Stimulated activated CD4-positive, alpha-beta T cell treated with anti-CD3 and anti-CD28 coated beads, Interleukin-1b, Interleukin-23, amount 100 ng/mL, for 24 hours (primary cell): ENCODE measurements at places on chromosomes 5 and 9.

DNA sequence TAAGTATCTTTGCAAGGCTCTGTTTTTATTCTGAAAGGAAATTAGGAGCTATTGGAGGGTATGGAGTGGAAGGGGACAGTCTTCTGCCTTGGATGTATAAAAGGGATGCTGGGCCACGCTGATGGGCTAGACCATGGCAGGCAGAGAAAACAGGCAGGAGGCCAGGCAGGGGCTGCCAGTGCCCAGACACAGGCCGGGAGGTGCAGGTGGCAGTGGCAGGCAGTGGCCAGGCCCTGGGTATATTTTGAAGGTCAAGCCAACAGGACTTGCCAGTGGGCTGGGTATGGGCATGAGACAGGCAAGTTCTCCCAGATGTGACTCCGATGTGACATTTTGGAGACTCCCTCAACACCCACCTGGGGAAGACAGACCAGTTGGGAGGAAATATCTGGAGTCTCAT, 131.9 kb downstream of the KCNIP1 start:
- no peak for DNase-seq

GRCh38 chr5:169785771-169786618, 148.9 kb downstream of the DOCK2 start:
- DNase-seq, result no peak

DNA sequence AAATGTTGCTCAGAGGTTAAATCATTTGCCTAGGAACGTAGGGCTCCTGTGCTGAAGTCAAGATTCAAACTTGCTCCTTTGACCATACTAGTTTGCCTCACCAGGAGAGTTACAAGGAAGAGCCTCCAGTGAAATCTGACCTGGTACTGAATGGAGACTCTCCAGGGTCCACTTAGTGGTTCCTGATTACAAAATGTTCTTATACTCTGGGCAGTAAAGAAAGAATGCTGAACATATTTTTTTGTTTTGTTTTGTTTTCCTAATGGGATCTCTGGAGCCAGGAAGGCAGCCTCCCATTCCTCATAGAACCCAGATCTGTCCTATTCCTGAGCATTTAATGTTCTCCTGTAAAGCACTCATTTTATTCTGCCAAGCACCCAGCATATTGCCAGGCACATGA, 256.5 kb upstream of the CLINT1 start:
- DNase-seq, result no peak

DNA sequence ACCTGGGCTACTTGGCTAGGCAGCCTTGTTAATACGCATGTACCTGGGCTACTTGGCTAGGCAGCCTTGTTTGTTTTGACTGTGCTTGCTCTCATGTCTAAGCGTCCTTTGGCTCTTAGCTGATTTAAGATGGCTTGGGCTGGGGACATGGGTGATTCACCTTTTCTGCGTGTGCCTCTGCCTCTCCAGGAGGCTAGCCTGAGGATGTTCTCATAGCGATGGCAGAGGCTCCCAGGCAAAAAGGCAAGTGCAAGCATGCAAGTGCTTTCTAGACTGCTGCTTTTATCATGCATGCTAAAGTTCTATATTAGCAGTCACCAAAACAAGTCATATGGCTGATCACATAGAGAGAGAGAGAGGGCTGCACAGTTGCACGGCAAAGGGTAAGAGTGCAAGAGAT, 300.5 kb downstream of the IRX1 start:
- DNase-seq, result no peak

- no peak for DNase-seq
Measured at GRCh38 chr5:33043343-33043997, 332.3 kb downstream of the NPR3 start.

DNA sequence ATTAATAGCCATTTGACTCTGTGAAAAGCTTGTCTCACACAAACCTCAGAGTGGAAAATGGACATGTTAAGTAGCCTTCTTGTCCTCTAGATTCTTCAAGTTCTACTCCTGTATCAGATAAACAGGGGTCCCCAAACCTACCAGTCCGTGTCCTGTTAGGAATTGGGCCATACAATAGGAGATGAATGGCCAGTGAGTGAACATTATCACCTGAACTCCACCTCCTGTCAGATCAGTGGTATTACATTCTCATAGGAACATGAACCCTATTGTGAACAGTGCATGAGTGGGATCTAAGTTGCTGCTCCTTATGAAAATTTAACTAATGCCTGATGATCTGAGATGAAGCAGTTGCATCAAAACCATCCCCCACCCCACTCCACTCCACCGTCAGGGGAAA, 136.3 kb downstream of the TMEM232 start:
- no peak for DNase-seq

- no peak for DNase-seq
Measured at GRCh38 chr9:112032009-112032408, 135.4 kb downstream of the UGCG start.

GRCh38 chr5:6059137-6059800, 319.1 kb downstream of the MED10 start:
- no peak for DNase-seq

GRCh38 chr5:64693636-64694035, 3.3 kb downstream of the SHISAL2B start:
- DNase-seq, result no peak

DNA sequence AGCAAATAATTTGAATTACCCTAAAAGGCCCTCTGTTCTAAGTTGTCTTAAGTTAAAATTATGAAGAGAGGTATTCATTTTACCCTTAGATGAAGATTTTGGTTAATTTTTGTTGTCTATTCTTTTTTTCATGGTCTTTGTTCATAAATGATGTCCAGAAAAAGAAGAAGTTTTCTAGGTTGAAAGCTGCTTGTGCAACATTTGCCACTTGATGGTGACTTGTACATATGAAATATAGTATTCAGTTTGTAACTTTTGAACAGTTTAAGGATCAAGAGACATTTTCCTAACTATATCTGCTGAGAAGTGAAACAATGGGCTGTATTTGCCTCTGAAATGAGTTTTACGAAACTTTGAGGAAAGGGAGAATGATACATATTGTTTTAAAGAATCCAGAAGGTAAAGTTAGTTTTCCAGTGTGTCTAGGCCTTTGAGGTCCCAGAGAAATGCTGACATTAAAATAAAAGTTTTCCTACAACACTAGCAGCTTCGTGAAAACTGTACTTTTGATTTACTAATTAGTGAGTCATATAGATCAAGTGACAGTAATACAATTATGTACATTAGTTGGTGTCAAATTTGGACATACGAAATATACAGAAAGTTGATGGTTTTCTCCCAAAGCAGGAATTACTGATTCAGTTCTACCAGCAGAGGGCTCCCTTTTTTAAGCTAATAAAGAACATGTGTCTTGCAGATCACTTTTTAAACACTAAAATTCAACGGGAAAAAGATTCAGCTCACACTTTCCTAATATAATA, 70.5 kb downstream of the PIK3R1 start:
- no peak for DNase-seq

DNA sequence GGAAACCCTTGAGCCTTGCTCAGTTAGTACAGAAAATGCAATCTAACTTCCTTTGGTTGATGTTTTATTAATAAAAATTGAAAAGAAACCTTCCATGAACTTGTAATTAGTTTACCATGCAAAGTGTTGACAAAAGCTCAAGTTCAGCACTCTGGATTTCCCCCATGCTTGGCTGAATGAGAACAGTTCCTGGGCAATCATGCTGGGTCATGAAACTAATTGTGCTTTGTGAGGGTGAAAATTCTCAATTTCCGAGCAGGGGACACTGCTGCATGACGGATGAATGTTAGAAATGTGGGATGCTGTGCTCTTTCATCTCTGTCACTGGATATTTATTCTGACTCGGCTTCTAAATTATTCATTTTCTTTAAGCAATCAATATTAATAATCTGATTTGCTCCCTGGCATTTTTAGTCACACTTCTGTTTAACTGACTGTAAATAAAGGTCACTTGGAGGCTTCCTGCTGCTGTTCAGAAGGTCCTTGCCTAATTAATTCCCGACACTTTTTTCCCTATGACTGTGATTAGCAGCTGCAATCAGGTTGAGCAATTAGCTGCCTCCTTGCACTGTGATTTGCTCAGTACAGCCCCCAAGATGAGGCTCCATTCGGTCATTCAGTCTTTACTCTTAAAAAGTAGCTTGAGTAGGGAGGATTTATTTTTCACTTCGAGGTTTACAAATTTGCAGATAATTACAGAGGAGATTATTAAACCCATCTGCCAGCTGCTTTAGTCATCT, 678.1 kb upstream of the ZNF608 start:
- DNase-seq, result no peak

- DNase-seq, result no peak
Measured at GRCh38 chr9:126150411-126151030, 176.1 kb upstream of the MVB12B start.

DNA sequence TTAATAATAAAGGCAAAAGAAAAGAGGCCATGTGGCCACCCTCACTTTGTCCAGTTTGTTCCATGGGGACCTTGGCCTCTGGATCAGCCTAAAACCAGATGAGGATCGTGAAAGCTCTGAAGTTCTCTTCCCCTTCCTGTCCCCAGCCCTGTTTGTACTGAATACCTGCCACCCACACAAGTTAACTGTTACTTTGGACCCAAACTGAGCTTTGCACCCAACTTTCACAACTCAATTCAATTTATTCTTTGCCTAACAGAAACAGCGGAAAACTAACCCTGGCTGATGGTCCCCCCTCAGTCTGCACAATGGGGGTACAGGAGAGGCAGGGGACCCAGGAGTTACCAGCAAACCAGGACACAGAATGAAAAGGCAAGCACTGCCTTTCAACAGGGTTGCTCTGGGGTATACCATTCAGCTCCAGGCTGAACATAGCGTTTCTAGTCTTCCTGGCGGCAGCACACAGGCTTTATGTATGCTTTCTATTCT, 28.2 kb downstream of the ABCA1 start:
- DNase-seq, result no peak

GRCh38 chr5:134846641-134846960, 833 bp downstream of the C5orf24 start:
- peak; percentile 12 for DNase-seq

- no peak for DNase-seq
Measured at GRCh38 chr5:34622098-34622400, 34.1 kb upstream of the RAI14 start.

GRCh38 chr9:94855903-94856302, 129.4 kb downstream of the AOPEP start:
- DNase-seq, result no peak

GRCh38 chr9:98291820-98292219, 36.4 kb upstream of the TBC1D2 start:
- DNase-seq, result no peak

GRCh38 chr9:133852431-133852830, 114.3 kb upstream of the SARDH start:
- no peak for DNase-seq

DNA sequence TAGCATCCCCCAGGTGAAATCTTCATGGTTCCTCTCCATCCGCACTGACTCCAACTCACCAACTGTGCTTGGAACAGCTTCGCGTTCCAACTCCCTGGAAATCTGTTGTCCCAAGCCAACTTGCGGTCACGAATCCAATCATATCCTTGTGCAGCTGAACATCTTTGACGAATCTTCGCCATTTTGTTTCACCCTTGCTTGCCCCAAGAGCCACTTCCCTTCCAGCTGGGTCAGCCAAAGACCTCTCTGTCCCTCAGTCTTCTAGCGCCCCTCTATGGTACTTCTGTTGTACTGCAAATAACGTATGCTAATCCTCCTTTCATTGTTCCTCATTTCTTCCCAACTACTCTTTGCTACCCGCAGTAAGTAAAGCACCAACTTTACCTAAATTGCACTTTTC, 61.0 kb upstream of the TARS1 start:
- no peak for DNase-seq

GRCh38 chr9:119091074-119091473, 278.2 kb downstream of the BRINP1 start:
- DNase-seq, result no peak

DNA sequence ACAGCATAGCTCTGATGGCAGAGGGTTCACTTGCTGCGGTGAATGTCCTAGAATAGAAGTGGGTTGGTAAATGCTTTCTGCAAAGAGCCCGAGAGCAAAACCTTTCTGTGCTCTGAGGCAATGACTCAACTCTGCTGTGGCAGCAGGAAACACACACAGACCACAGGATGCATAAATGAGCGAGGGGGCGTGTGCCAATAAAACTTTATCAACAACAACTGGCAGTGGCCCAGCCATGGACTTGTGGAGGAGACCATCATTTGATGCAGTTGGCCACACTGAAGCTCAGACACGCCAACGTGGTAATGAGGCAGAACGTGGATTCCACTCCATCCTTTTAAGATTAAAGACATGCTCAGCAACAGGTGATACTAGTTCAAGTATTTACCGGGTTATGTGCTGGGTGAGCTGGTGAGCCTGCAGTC, 6.8 kb downstream of the MRPL36 start:
- DNase-seq, result no peak

- DNase-seq, result no peak
Measured at GRCh38 chr5:131769336-131769735, 27.5 kb downstream of the FNIP1 start.

- peak; percentile 27 for DNase-seq
Measured at GRCh38 chr5:171418316-171418981, 998 bp upstream of the FGF18 start.

DNA sequence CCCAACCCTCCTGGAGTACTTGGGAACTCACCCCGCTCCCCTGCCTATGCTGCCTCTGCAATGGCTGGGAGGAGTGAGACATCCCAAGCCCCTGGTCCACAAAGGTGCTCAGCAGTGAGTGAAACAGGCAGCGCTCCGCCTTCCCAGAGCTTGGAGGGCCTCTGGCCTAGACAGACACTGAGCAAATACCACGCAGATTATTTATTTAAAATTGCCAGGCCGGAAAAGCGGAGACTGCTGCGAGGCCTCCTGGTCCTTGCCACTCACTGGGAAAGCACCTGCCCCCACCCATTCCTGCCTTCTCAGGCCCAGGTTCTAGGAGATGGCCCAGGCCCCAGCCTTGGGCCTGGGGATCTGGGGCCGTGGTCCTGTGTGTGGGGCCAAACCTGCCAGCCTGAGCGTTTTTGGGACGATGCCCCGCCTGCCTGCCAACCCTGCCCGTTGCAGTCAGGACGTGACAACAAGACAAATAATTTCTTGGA, 17.4 kb downstream of the FGF18 start:
- DNase-seq, result no peak

- no peak for DNase-seq
Measured at GRCh38 chr5:149605998-149606724, 24.9 kb downstream of the ARHGEF37 start.

DNA sequence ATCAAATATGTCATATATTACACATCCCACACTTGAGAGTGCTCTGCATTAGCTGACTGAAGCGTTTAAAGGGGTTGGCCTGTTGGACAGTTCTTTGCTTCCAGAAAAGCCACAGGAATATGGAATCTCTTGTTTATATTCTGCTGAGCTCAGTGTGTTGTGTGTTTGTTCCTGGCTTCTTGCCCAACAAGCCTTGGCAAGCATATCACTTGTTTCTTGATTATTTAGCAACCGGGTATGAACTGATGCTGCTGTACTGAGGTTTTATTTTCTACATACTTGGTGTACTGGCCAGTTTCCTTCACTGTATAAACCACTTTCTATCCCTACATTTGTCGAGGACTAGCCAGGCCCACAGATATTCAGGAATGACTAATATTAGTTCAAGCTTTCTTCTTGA, 378.9 kb downstream of the KCTD16 start:
- no peak for DNase-seq
